Pulmonary artery endothelial cell (primary cell): ENCODE measurements at places on chromosomes 3 and 15. TPM values are rescaled to one million over a fixed set of nuclear protein-coding genes. Genes with fewer than 3 reads are reported as not detected.
A peak's percentile ranks its signal among the peaks of the same experiment; 100 is the strongest.

GRCh38 chr3:64143409-64144130 is 81.7 kb downstream of the PRICKLE2 start:
- DNase-seq: no peak

DNA sequence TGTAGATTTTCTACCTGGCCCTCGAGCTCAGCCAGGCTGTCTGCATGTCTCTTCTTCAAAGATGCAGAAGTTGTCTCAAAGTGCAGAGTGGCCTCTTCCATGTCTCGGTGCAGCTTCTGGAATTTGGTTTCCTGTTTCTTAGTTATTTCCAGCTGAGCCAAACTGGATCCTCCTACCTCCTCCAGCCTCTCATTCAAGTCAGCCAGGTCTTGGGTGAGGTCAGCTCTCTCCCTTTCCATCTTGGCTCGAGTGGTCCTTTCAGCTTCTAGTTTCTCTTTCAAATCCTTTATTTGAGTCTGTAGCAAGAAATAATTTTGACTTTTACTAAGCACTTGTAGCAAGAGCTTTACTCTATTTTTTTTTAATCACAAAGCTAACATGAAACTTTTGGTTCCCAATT is 81.8 kb downstream of the MYH15 start:
- DNase-seq: no peak

The GATM gene
- total RNA-seq: 0.46 and 0.53 TPM in 2 replicates

- DNase-seq: no peak
Observed at GRCh38 chr3:160076519-160076918, 87.9 kb downstream of the IL12A start.

GRCh38 chr3:117407317-117407716 is 697.7 kb downstream of the TUSC7 start:
- DNase-seq: no peak

The SLC28A2 gene
- not detected in 2 replicates for total RNA-seq

- peak; percentile 35 for DNase-seq
Observed at GRCh38 chr3:177126015-177126773, 71.1 kb downstream of the TBL1XR1 start.

GRCh38 chr3:52784931-52785590 is 7.7 kb downstream of the ITIH1 start:
- DNase-seq: no peak

The COPS2 gene
- total RNA-seq: 69.5 and 102 TPM in 2 replicates

The EIF4A2 gene
- total RNA-seq: 470 and 740 TPM in 2 replicates

The PLXNB1 gene
- 9.3 and 16.2 TPM in 2 replicates for total RNA-seq

- no peak for DNase-seq
Observed at GRCh38 chr15:88701561-88702095, 62.8 kb downstream of the ISG20 start.

DNA sequence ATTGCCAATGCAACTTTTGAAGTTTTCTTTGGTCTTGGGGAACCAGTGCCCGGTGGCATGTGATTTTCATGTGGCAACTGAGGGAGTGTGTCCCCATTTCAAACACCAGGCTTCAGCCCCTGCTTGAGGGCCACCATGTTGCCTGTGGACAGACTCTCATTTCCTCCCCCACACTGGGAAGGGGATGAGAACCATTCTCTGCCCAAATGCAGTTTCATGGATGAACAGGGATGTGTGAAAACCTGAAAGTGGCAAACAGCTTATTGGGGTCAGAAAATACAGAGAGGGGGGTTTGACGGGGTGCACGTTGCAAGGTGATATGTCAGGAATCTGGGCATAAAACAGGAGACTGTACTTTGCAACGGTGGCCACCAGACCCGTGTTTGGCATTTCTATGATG is 6.3 kb downstream of the FAM107A start:
- DNase-seq: no peak
